Fibroblast of skin of right quadriceps (primary cell): ENCODE measurements at places on chromosomes 16 and 17.

GRCh38 chr16:73949574-73950320, 346.9 kb upstream of the PSMD7 start:
- DNase-seq, result peak; percentile 99

DNA sequence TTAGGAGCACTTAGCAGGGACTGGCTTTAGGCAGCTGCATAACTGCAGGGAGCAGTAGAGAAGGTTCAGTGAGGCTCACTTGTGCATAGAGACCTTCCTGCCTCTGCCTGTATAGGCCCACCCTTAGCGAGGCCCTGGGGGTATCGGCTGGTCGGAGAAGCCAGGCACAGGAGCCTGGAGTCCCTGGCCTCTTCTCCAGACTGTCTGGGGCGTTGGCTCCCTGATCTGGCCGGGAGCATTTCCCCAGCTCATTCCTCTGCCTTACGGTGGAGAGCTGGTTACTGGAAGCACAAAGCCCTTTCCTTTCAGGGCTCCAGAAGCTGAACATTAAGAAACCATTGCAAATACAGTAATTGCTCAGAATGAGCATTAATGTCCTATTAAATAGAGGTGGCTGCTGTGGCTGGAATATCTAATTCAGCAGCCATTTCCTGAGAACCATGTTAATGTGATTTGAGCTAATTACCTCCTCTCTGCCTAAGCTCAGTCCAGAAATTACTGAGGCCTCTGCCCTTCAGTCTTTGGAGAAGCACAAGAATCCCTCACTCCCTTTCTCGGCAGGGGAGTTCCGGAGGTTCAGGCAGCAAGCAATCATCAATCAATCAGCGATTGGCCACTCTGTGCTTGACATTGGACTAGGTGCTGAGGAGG, 18.8 kb upstream of the TMEM220 start:
- DNase-seq, result no peak

GRCh38 chr16:57622361-57623250, 5.8 kb upstream of the ADGRG1 start:
- no peak for DNase-seq

GRCh38 chr16:2706085-2706484, 13.9 kb downstream of the PRSS27 start:
- no peak for DNase-seq

DNA sequence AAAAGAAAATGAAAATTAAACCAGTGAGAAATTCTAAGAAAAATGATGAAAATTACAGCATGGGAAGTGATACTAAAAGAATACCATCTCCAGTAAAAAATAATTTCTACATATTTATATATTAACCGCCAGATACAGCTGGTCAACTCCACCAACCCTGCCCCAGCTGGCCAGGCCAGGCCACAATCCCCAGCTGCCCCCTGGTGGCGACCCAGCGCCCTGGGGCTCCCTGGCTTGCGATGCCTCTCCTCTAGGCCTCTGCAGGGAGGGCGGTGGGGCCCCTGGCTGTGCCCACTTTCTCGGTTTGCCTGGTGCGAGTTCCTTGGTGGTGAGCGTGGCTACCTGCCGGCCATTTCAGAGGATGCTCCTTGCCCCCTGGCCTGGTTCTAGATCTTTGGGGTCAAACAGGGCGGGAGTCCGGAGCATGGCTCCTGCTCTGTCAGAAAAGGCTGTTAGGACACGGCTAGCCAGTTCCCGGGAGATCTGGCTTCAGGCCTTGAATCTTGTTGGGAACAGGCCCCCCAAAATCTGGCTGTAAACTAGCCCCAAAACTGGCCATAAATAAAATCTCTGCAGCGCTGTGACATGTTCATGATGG, 14.5 kb downstream of the GLIS2 start:
- DNase-seq, result peak; percentile 43

- peak; percentile 91 for DNase-seq
These were observed 2.9 kb downstream of the GSE1 start for GRCh38 chr16:85615852-85616606.

DNA sequence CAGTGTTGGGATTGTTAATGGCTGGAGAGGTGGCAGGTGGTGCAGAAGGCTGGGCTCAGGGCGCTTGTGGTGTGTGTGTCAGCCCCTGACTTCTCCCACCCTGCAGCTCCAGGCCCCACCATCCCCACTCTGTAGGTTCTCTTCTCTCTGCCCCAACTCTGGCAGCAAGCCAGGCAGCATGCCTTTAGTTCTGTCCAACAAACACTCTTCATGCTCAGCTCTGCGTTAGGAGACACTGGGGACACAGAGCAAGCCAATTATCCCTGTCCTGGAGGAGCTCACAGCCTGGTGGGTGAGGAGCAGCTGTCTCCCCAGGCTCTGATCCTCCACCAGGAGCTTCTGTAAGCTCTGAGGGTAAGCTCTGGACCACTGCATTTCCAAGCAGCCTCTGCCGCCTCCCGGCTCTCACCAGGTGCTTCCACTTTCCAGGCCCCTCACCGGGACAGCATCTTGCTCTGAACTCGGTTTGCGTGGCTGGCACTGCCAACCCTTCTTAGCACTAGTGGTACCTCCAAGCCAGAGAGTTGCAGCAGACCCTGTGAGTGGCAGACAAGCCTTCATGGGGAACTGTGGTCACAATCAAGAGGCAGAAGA, 34.3 kb upstream of the WSCD1 start:
- DNase-seq, result no peak

GRCh38 chr17:79836972-79837887, 2.0 kb downstream of the CBX4 start:
- DNase-seq, result peak; percentile 45

DNA sequence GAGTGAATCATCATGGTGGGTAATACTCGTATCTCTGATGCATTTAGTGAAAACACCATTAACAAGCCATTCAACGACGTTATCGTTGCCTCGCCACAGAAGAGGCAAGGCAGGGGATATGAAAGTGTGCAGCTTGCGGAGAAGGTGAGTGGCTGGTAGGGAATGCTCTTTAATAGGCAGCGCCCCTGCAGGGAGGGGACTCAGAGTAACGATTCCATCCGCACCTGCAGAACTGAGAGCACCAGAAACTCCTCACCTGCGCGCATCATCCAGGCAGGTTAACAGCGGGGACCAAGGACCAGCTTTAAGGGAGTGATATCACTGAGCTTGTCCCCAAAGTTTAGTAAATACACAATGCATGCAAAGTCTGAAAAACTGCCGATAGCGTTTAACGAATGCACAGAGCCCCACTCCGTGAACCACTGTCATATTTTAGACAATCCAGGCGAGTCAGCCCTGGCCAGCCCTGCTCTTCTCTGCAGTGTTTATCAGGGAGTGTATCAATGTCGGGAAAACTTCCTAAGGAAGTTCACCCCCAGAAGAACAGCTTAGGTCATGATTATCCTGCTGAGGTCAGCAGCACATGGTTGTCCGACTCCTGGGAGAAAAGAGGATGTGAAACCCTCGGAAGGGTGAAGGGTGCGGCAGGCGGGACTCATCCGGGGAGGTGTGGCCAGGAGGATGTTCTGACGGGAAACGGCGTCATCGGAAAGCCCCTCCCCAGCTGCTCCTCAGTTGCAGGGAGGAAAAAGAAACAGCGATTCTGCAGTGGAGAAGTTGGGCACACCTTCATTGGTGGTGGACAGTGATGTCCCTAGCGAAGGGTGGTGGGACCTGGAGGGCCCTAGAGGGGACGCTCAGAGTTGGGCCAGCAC, 68.5 kb upstream of the DNAH17 start:
- peak; percentile 26 for DNase-seq

GRCh38 chr16:58110571-58111301, 18.4 kb downstream of the CFAP20 start:
- peak; percentile 70 for DNase-seq

- DNase-seq, result peak; percentile 89
These were observed 92.1 kb upstream of the ZNF750 start for GRCh38 chr17:82931699-82932517.

GRCh38 chr16:82758406-82758805, 131.6 kb downstream of the CDH13 start:
- DNase-seq, result no peak

- DNase-seq, result no peak
These were observed 11.4 kb upstream of the FADS6 start for GRCh38 chr17:74904687-74905409.

DNA sequence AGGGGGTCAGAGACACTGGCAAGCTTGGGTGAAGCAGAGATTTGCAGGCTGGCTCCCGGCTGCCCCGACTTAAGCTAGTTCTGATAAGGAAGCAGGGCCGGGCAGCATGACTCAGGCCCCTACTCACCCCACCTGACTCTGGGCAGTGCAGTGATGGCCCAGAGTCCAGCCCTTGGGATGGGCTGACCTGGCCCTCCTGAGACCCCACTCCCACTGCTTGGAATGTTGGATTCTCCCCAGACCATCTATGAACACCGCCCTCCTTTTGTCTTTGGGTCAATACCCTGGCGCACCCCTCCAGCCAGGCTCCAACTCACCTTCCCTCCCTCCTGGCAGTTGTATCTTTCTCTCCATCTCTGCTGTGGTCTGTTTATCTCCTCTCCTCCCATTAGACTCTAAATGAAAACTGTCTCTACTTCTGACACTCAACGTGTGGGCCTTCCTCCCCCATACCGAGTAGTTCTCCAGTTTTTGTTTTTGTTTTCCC, 21.0 kb downstream of the LGALS3BP start:
- DNase-seq, result no peak

- DNase-seq, result no peak
These were observed 31.0 kb downstream of the HASPIN start for GRCh38 chr17:3754458-3755334.

DNA sequence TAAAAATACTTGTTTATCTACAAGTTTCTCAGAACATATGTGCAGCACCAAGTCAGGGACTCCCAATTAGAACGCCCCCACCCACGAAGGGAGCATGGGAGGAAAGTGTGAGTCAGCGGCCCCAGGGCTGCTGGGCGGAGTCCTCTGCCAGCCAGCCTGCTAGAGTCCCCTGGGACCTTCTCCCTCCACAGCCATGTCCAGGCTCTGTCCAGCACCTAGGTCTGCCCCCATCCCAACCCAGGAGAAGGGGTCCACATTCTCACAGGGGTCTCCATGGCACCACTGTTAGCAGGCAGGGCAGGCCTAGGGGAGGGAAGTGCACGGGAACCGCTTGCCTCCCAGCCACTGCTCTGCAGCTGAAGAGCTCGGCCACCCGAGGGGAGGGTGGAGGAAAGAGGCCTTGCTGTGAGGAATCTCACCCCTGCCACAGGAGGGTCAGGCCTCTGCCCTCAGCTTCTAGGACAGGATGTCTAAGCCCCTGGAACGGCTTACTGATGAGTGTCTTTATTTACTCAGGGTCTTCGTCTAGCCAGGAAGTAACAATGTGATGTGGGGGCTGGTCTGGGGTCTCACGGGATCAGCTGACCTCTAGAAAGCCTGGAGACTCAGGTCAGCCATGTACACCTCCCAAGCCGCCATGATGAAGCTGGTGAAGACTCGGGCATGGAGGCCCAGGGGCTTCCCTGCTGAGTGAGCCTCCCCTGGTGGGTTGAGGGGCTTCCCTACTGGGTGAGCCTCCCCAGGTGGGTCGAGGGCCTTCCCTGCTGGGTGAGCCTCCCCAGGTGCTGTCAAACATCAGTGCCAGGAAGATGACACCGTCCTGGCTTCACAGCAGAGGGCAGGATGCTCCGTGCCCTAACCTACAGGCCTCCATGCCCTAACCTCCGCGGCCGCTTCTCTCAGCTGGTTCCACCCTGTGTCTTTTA, 190.3 kb downstream of the RBFOX3 start:
- peak; percentile 23 for DNase-seq
